Right renal pelvis (tissue), 4 donors: ENCODE measurements at places on chromosomes 5 and 9.

GRCh38 chr9:34771007-34771406 lies 61.1 kb upstream of the CCL21 start:
- no peak for DNase-seq

- DNase-seq: no peak
Measured at GRCh38 chr9:116925121-116925520, 238.0 kb downstream of the TRIM32 start.

GRCh38 chr5:15577132-15577531 lies 77.2 kb downstream of the FBXL7 start:
- no peak for DNase-seq

DNA sequence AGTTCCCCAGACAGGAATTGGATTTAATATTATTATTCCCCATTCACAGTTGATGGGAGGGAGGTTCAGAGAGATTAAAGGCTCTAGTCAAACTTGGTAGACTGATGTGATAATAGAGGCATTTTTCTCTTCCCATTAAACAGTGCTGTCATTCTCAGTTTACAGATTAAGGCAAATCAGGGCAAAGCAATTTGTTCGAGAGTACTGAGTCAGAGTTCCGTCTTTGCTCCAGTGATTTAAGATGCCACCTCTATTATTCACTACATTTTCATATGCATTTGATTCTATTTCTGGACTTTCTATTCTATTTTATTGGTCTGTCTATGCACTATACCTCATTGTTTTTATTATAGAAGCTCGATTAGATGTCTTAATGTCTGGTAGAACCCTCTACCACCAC lies 201.0 kb upstream of the RAI14 start:
- no peak for DNase-seq

DNA sequence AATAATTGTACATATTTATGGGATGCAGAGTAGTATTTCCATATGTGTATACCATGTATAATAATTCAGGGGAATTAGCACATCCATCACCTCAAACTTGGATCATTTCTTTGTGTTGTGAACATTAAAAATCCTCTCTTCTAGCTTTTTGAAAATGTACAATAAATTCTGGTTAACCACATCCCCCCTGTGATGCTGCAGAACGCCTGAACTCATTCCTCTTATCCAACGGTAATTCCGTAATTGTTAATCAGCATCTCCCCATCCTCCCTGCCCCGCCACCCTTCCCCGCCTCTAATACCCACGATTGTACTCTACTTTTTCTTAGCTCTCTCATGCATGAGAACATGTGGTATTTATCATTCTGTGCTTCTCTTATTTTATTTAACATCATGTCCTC lies 127.7 kb upstream of the ANKRD55 start:
- no peak for DNase-seq

GRCh38 chr5:158888206-158888605 lies 211.5 kb downstream of the EBF1 start:
- no peak for DNase-seq

DNA sequence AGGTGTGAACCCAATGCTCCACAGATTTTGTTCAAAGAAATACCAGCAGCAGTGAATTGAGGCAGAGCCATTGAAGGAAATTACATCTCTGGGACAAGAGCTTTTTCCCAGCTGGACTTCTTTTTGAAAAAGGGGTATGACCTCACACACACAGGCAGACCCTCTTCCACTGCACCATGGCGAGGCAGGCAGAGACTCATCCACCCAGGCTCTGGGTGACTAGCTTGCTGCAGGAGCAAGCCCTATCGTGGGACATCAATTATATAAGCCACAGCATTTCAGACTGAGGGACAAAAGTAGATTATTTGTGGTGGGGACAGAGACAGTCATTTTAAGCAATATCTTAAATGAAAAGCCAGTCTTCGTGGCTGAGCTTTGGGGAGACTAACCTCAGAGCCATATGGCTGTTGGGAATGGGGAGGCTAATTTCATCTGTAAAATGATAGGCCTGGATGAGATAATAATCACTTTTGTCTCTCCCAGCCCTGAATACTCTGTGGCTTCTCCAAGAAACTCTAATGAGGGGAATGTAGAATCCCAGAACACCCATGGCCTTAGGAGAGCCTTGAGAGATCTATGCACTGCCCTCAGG lies 113.1 kb upstream of the TNC start:
- DNase-seq: no peak

DNA sequence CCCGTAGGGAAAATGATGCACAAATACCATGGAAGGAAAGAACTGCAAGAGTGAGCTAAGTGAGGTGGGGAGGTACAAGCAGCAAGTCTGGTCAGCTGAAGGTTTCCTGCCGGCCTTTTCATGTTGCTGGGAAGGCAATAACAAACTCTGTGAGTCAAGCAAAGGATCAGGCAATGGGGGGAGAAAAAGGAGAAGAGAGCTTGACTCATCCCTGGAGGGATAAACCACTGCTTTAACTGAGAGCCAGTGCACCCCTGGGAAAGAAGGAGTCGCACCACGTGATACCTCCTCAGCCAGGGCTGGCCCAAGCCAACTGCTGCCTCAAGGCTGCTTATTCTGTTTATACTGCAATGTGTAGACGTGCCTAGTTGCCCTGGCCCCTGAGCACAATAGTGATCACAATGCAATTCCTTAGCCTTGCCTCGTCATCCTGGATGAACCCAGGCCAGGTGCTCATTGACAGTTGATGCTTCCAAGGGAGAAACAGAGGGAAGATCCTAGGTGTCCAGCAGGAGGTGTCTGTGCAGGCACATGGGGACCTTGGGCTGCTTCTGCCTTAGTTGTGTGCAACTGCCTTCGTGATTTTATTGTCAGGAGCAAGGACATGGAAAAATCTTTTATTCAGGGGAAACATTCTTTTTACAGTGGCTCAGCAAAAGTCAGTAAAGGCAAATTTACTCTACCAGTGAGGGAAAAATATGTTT lies 203.0 kb upstream of the TUT7 start:
- no peak for DNase-seq

DNA sequence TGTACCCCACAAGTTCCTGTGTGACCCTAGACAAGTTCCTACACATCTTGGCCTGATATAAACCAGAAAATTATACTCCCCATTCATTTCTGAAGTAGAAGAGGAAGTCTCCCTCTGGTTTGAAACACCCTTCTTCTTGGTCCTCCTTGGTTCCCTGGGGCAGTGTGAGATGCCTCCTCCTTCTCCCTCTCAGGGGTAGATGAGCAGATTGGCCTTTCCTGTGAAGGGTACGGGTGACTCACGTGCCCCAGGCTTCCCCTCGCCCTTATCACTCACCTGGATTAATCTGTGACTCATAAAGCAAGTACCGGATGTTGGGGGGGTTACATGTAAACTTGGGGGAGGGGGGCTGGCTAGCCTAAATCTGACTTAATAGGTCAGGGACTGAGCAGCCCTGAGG lies 11.1 kb upstream of the AQP3 start:
- DNase-seq: no peak

DNA sequence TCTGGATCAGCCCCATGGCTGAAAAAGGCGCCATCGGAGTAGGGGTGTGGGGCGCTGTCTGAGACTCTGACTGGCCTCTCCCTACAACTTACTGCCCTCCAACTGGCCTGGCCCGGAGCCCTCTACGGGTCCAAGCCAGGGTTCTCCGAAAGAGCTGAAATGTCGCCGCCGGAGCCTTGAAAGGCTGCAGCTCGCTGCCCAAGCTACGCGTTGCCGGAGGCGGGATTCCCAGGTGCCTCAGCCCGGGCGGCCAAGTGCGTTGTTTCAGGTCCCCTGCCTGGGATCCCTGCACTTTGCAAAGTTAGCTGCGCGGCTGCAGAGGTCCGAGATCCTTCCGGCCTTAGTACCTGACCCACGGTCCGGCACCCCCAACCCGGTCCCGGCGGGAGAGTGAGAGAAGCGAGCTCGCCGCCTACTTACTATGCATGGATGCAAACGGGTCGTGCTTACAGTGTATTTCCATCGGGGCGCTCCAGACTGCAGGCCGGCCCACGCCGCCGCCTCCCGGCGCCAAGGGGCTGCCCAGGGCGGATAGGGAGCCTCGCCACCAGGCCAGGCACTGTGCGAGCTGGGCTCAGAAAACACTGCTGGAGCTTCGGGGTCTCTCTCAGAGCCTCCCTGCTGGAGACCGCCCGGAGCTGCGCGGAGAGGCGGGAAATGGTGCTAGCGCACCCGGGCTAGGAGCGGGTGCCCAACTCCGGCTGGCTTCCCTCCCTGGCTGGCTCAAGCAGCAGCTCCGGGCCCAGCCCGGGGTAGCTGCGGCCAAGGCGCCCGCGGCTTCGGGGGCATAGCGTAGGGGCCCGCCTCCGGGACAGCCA lies 7.7 kb downstream of the PAX5 start:
- no peak for DNase-seq

GRCh38 chr9:124477648-124478285 lies 27.5 kb downstream of the ADGRD2 start:
- no peak for DNase-seq

- no peak for DNase-seq
Measured at GRCh38 chr5:123610209-123610608, 98.2 kb downstream of the CSNK1G3 start.

DNA sequence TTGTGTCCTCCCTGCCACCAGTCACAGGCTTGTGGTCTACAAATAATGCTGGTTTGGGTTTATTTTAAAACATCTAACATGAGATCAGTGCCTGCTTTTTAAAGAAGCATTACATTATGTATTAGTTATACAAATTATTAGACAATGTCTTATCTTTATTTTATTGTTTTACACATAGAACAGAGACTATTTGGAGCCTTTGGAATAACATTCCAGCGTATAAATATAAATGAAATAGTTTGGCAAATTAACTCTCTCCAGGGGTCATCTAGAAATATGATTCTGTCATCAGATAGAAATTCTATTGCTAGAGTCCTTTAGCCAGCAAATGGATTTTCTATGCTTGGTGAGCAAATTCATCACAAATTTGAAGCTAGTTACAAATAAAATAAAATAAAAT lies 22.4 kb downstream of the MAP1B start:
- DNase-seq: no peak

GRCh38 chr5:173626505-173626820 lies 10.0 kb upstream of the BOD1 start:
- no peak for DNase-seq

DNA sequence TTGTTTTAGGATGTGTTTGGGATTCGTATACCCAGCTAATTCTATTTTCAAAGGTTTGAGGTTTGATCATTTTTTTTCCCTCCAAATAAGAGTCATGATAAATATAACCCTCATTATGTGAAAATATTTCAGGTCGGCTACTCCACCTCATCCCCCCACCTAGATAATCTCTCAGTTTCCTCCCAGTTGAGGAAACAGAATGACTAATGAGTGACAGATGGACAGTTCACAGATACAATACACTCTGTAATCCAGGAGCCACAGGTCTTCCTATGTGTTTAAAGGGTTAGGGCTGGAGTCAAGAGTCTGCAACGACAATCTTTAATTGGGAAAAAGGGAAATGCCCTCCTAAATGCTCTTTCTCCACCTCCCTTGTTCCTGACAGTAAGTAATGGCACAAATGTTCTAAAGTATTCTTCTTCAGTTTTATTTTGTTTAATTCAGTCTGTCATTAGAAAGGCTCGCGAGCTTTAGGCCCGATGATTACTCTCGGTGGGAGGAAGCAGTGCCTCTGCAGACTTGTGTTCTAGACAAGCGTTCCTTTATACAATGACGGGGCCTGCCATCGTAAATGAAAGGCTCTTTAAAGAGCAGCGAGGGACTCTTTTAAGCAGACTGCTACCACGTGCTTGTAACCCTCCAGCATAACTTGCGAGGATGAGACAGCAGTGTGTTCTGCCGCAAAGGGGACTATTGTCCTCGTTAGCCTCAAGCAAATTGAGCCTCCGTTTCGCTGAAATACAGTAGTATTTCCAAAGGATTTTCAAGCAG lies 69.0 kb downstream of the MEF2C start:
- no peak for DNase-seq
